ENCODE measurements at places on chromosomes 3 and 15. TPM values are rescaled to one million over a fixed set of nuclear protein-coding genes. Genes with fewer than 3 reads are reported as not detected.
A peak's percentile ranks its signal among the peaks of the same experiment; 100 is the strongest.

The DNAJC19 gene
- 55.4 TPM for total RNA-seq

The WWTR1 gene
- 91.4 TPM for total RNA-seq

DNA sequence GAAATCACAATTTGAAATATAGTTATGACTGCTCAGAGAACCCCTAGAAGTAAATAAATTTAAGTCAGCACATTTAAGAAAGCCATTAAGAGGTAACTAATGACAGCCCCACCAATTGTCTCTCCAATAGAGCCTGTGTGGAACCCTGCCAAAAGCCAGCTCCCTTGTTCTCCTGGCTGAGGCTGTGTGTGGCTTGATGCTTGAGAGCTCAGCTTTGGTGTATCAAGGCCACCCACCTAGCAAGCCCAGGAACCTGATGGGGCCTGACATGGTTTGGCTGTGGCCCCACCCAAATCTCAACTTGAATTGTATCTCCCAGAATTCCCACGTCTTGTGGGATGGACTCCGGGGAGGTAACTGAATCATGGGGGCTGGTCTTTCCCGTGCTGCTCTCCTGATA is 106.9 kb downstream of the LRRN1 start:
- H3K27ac ChIP-seq: no peak overlapping the region
- no peaks in the 10 kb centered on the region for H3K36me3 ChIP-seq
- DNase-seq: no peak
- no peak overlapping the region for H3K4me3 ChIP-seq

DNA sequence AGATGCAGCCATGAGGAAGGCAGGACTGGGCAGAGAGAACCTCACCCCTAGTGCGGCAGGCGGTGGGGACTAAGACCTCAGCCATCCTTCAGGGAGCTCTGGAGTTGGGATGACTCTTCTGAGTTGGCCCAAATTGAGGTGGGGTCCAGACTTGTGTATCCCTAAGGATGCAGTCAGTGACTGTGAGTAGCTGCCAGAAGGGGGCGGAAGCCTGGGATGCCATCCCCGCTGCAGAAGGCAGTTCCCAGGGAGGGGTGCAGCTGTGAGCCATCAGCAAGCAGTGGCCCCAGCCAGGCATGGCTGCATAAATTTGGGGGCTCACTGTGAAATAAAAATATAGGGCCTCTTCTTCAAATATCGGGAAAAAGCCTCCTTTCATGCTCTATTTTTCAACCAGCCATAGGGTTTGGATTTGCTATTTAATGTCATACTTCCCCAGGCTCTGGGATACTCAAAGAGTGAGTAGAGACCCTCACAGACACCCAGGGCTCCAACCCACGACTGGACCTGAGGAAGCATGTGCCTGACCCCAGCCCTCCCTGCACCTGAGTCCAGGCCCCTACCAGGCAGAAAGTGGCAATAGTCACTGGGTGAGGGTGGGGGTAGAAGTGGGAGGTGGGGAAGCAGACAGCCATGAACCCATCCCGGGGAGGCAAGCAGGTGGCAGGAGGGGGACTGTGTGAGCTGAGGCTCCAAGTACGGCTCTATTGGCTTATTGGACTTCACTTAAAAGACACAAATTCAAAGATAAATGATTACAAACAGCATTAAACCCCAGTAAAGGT is 30.5 kb downstream of the GRK7 start:
- H3K4me3 ChIP-seq: no peak overlapping the region
- no peak overlapping the region for H3K27ac ChIP-seq
- H3K4me1 ChIP-seq: no peaks in the 10 kb centered on the region

- no peaks in the 10 kb centered on the region for H3K27me3 ChIP-seq
- peak overlapping the region; percentile 91 for H3K27ac ChIP-seq
Measured at GRCh38 chr3:38139191-38139590, 730 bp downstream of the MYD88 start.

DNA sequence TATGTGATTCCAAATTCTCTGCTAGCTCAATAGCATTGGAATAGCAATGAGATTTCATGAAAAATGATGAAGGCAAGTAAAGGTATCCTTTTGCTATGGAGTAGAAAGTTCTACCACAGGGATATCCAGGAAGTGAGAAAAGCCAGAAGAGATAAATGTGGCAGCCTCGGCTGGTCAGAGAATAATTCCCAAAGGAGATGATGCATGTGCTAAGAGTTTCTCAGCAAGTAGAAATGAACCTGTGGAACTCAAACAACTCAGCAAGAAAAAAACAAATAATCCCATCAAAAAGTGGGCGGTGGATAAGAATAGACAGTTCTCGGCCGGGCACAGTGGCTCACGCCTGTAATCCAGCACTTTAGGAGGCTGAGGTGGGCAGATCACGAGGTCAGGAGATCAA is 38.2 kb downstream of the ALS2CL start:
- peaks cover 3% of the 10 kb centered on the region for H3K4me1 ChIP-seq
- no peak overlapping the region for H3K4me3 ChIP-seq
- no peaks in the 10 kb centered on the region for H3K36me3 ChIP-seq
- no peaks in the 10 kb centered on the region for H3K27me3 ChIP-seq
- DNase-seq: no peak

GRCh38 chr3:185199206-185199605 is 46.3 kb upstream of the C3orf70 start:
- H3K4me3 ChIP-seq: no peak overlapping the region
- no peaks in the 10 kb centered on the region for H3K27me3 ChIP-seq
- H3K36me3 ChIP-seq: no peaks in the 10 kb centered on the region
- no peak for DNase-seq

Measured in breast epithelium (tissue), 4 donors.